ENCODE measurements at places on chromosomes 7 and 10.

DNA sequence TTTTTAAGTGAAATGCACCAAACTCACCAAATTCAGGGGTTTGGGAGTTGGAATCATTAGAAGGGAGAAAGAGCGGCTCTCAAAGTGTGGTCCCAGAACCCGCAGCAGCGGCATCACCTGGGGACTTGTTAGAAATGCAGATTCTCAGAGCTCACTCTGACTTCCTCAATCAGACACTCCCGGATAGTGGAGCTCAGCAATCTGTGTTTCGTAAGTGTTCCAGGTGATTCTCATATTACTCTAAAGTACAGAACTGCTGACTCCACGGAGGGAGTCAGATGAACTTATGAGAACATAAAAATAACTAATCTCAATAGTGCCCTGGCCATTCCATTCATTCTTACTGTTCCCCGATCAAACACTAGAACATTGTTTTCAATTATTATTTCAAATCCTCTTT lies 358.7 kb upstream of the MYO3A start:
- DNase-seq, result no peak

DNA sequence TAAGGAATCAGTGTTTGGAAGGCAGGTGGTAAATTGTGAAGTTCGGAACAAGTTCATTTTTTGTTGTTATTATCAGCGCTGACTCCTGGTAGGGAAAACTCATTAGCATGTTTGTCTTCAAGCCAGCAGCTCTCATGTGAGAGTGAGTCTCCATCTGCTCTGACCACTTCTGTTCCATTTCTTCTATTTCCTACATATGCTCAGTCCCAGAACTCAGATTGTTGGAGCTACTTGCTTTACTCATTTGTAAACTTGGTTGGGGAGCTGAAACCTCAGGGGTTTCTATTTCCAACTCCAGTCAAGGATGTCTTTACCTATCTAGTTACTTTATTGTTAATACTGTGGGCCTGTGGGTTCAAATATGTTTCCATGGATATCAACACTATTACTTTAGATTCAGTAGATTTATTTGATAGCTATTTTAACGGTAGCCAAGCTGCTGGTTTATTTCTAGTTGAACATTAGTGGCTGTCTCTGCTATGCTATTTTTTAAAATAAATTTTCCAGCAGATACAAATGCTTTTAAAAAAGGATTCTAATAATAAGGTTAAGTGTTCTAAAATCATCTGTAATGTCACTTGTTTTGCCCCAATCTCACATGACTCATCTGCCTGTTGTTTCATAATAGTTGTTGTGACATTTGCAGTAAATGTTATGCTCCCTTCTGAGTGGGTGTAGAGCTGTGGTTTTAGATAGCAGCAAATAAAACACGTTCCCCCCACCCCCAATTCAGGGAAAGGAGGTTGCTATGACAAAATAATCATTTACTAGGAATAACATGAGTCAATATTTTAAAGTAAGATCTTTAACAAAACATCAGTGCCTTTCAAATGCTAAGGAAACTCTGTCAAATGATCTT lies 143.3 kb downstream of the HDAC9 start:
- DNase-seq, result no peak

- DNase-seq, result no peak
Measured at GRCh38 chr7:80630608-80631405, 7.6 kb upstream of the CD36 start.

DNA sequence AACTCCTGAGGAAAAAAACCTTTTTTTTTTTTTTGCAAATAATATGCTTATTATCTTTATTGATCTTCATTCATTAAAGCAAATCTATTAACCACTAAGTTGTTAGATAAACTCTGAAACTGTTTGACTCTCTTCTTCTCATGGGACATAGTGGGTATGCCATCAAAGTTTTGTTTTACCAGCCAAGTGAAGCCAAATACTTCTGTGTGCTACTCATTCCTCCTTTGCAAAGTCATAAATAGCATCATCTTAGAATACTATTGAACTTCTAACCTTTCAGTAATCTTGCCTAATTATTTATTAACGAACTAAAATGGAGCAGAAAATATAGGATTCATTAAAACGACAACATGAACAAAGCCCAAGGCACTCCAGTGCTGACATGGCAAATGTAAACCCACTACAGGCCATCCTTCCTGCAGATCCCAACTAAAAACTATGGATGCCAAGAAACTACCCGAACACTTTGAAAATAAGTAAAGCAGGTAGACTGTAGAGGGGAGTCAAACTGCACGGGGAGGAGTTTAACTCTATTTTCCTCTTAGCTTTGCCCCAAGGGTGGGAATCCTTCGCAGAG lies 61.2 kb upstream of the ODAD2 start:
- DNase-seq, result no peak

DNA sequence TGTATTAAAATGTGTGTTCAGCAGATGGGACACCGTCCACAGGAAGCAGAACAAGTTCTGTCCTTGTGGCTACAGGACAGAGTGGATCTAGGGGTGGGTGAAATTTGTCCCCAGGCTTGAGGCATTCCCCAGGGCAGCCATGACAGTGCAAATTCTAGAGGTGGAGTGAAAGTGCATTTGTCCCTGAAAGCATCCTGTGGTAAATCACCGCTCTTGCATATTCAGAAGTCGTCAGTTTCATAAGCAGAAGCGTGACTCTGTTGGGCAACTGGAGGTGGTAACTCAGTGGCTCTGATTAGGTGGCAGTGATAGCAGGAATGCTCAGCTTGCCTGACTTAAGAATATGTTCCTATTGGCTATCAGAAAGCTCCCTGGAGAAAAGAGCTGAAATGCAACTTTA lies 96.6 kb downstream of the SNX10 start:
- DNase-seq, result no peak

- DNase-seq, result no peak
Measured at GRCh38 chr7:32519763-32520162, 24.5 kb downstream of the AVL9 start.

- no peak for DNase-seq
Measured at GRCh38 chr7:33433357-33433756, 304.0 kb downstream of the BBS9 start.

DNA sequence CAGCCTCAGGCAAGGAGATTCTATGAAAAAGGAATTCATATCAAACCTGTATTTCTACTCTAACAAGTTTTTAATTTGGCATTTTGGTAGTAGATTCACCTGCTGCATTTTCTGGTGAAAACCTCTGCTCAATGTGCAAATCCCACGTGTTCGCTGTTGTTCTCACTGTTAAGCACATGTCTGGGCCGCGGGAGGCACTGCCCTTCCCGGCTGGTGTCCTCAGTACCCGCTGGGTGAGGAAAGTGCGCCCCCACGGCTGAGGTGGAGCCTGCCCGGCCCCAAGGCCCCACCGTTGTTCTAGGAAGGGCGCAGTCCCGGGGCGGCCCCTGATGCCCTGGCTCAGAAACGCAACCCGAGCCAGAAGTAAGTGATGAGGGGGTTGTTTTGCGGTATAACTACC lies 193.4 kb upstream of the VWC2 start:
- DNase-seq, result no peak

GRCh38 chr7:155466814-155467733 lies 9.1 kb downstream of the EN2 start:
- no peak for DNase-seq

DNA sequence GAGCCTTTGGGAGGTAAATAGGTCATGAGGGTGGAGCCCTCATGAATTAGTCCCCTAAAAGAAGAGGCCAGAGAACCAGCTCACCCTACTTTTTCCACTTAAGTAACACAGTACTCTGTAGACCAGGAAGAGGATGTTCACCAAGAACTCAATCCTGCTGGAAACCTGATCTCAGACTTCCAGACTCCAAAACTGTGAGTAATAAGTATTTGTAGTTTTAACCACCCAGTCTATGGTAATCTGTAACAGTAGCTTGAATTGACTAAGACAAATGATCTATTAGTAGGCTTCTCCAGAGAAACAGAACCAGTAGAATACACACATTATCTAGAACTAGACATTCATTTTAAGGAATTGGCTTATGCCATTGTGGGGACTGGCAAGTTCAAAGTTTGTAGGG lies 51.5 kb downstream of the ANKMY2 start:
- DNase-seq, result peak; percentile 55

DNA sequence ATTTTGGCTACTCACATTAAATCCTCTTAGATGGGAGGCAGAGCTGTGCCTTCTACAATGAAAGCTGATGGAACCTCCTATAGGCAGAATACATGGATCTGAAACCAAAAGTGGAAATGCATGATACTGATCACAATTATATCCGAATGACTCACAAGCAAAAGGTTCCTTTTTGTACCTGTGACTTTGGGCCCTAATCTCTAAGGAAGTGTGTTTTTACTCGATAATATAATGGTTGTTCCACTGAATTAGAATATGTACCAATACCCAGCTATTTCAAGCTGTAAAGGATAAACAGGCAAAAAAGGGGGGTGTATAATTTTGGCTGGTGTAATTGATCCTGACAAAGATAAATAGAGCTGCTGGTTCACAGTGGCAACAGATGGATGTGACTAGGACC lies 17.6 kb upstream of the LAMB1 start:
- no peak for DNase-seq

GRCh38 chr10:129545261-129545660 lies 78.2 kb downstream of the MGMT start:
- peak; percentile 5 for DNase-seq

GRCh38 chr10:126935263-126935946 lies 30.2 kb downstream of the DOCK1 start:
- DNase-seq, result peak; percentile 47

All from fibroblast of skin of scalp (primary cell).